SJCRH30 (cell line): ENCODE measurements at places on chromosomes 7 and 10. TPM values are rescaled to one million over a fixed set of nuclear protein-coding genes. Genes with fewer than 3 reads are reported as not detected.

LAMTOR4 gene
- total RNA-seq: 65.4 and 84.6 TPM in 2 replicates

MYPN gene
- total RNA-seq: 0.13 and 0.40 TPM in 2 replicates

TMEM196 gene
- not detected in 2 replicates for total RNA-seq

MRC1 gene
- 0.03 TPM in 1 of 2 replicates, not detected in the other for total RNA-seq

CFAP70 gene
- 0.12 TPM in 1 of 2 replicates, not detected in the other for total RNA-seq

CUBN gene
- total RNA-seq: 0.34 and 2.6 TPM in 2 replicates

DNA sequence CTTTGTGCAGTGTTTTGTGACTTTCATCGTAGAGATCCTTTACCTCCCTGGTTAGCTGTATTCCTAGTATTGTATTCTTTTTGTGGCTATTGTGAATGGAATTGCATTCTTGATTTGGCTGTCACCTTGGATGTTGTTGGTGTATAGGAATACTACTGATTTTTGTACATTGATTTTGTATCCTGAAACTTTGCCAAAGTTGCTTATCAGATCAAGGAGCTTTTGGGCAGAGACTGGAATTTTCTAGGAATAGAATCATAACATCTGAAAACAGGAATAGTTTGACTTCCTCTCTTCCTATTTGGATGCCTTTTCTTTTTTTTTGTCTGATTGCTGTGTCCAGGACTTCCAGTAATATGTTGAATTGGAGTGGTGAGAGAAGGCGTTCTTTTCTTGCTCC lies 283.8 kb upstream of the LRGUK start:
- H3K27me3 ChIP-seq: no peaks in the 10 kb centered on the region
- H3K27ac ChIP-seq: no peak overlapping the region
- H3K36me3 ChIP-seq: no peaks in the 10 kb centered on the region
- peaks cover 7% of the 10 kb centered on the region; the same call in 1 of the 2 replicates for H3K4me1 ChIP-seq

DNA sequence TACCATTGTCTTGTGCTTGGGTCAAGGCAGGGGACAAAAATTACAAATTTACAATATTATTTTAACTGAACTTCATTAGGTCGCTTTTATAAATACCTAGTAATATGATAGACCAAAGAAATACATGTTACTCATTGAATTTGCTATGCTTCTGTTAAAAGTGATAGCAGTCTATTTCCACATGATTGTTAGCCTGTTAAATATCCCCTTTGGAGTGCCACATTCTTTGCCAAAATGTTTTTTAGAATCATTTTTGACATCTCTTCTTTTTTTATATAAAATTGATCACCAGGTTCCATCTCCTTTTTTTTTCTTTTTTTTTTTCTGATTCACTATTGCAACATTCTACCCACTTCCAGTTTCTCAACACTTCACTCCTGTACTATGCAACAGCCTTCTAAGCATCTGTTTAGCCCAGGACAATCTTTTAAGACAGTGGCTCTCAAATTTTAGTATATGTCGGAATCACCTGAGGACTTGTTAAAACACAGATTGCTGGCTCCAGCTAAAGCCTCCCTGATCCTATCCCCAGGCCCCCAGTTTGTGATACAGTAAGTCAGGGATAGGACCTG lies 16.4 kb upstream of the NDUFA5 start:
- DNase-seq: no peak
- H3K4me1 ChIP-seq: no peaks in the 10 kb centered on the region; the same call in 1 of the 2 replicates
- no peak overlapping the region for H3K27ac ChIP-seq
- H3K36me3 ChIP-seq: no peaks in the 10 kb centered on the region
- H3K4me3 ChIP-seq: no peak overlapping the region
- no peaks in the 10 kb centered on the region; the same call in 1 of the 2 replicates for H3K27me3 ChIP-seq

- peaks cover 23% of the 10 kb centered on the region for H3K4me1 ChIP-seq
- DNase-seq: no peak
- no peaks in the 10 kb centered on the region for H3K27me3 ChIP-seq
- H3K4me3 ChIP-seq: no peak overlapping the region
- H3K27ac ChIP-seq: no peak overlapping the region
Measured at GRCh38 chr10:5559642-5560141, 34.9 kb downstream of the CALML3 start.

GRCh38 chr7:95693551-95694333 lies 78.6 kb upstream of the DYNC1I1 start:
- no peak for DNase-seq
- H3K27me3 ChIP-seq: no peaks in the 10 kb centered on the region
- H3K27ac ChIP-seq: no peak overlapping the region
- peaks cover 6% of the 10 kb centered on the region for H3K4me1 ChIP-seq
- H3K4me3 ChIP-seq: no peak overlapping the region

GRCh38 chr7:12385364-12385786 lies 18.3 kb downstream of the VWDE start:
- no peak for DNase-seq
- H3K27ac ChIP-seq: no peak overlapping the region
- H3K27me3 ChIP-seq: no peaks in the 10 kb centered on the region
- no peaks in the 10 kb centered on the region for H3K36me3 ChIP-seq

DNA sequence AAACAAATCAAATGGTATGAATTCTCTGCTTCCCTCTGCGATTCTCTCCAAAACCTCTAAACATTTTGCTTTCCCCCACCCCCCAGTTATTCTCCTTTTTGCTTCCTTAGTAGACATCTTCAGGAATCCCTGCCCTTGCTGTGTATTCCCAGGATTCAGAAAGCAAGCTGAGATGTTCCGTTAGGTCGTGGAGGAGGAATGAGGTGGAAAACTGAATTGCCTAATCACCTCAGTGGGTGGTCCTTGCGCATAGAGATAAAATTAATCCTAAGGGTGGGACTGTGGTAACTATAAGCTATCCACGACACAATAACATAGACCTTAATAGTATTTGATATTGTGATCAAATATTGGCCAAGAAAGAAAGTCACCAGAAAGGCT lies 49.1 kb upstream of the SEMA3C start:
- H3K27ac ChIP-seq: peak overlapping the region; percentile 55
- DNase-seq: peak; percentile 68
- peaks cover 24% of the 10 kb centered on the region for H3K4me1 ChIP-seq
- H3K4me3 ChIP-seq: no peak overlapping the region

DNA sequence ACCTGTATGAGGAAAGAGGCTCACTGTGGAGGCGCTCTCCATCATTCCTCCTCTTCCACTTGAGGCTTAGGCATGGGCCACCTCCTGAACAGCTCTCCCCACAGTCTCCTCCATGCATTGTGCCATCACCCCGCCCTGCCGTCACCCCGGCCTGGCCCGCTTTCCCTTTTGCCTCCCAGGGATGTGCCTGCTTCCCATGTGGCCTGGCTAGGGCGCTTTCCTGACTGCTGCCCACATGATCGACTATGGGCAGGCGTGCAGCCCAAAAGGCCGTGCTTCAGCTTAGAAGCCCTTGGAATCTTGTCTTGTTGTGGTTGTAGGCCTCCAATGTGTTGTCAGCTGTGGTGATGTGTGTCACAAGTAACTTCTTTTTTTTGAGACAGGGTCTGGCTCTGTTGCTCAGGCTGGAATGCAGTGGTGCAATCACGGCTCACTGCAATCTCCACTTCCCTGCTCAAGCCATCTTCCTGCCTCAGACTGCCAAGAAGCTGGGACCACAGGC lies 1.8 kb upstream of the ACTR3C start:
- DNase-seq: no peak
- H3K27ac ChIP-seq: no peak overlapping the region
- no peaks in the 10 kb centered on the region for H3K36me3 ChIP-seq
- no peak overlapping the region for H3K4me3 ChIP-seq
- H3K27me3 ChIP-seq: no peaks in the 10 kb centered on the region

- no peaks in the 10 kb centered on the region for H3K4me1 ChIP-seq
- no peak overlapping the region for H3K4me3 ChIP-seq
- H3K27ac ChIP-seq: no peak overlapping the region
- no peaks in the 10 kb centered on the region for H3K36me3 ChIP-seq
Measured at GRCh38 chr10:26681076-26681475, 16.4 kb upstream of the PDSS1 start.

- H3K4me1 ChIP-seq: no peaks in the 10 kb centered on the region
- H3K27ac ChIP-seq: no peak overlapping the region
- peaks cover 14% of the 10 kb centered on the region for H3K36me3 ChIP-seq
- no peak overlapping the region for H3K4me3 ChIP-seq
- DNase-seq: no peak
Measured at GRCh38 chr7:43700646-43701499, 28.4 kb downstream of the COA1 start.

GRCh38 chr10:48883701-48884100 lies 55.9 kb downstream of the LRRC18 start:
- H3K36me3 ChIP-seq: no peaks in the 10 kb centered on the region
- DNase-seq: no peak
- no peak overlapping the region for H3K4me3 ChIP-seq
- no peaks in the 10 kb centered on the region for H3K27me3 ChIP-seq
- no peak overlapping the region for H3K27ac ChIP-seq

GRCh38 chr7:20595971-20596370 lies 19.5 kb upstream of the ABCB5 start:
- peaks cover 30% of the 10 kb centered on the region for H3K4me1 ChIP-seq
- no peak overlapping the region for H3K4me3 ChIP-seq
- H3K27ac ChIP-seq: no peak overlapping the region
- no peaks in the 10 kb centered on the region for H3K36me3 ChIP-seq

DNA sequence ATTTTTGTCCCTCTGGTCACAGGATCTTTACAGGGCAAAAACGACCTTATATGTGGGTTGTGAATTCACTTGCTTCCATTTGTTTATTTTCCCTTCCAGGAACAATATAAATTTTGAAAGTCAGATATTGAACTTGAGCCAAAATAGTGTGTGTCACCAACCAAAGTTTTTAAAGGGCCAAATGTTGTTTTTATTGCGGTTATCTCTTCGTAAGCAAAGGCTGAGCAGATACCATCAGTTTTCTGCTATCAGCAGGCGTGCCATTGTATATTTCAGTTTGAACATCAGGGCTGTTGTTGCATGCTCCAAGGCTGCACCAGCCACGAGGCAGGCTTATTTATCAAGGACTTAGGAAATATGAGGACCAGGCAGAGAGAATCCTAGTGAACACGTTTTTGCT lies 160.3 kb downstream of the PAXIP1 start:
- DNase-seq: peak; percentile 80
- H3K36me3 ChIP-seq: no peaks in the 10 kb centered on the region
- H3K4me1 ChIP-seq: peaks cover 33% of the 10 kb centered on the region
- H3K4me3 ChIP-seq: peak overlapping the region; percentile 35
